ENCODE measurements at places on chromosomes 11 and 22. TPM values are rescaled to one million over a fixed set of nuclear protein-coding genes. Genes with fewer than 3 reads are reported as not detected.

- no peak for DNase-seq
Measured at GRCh38 chr11:16780146-16780545, 41.7 kb downstream of the C11orf58 start.

DNA sequence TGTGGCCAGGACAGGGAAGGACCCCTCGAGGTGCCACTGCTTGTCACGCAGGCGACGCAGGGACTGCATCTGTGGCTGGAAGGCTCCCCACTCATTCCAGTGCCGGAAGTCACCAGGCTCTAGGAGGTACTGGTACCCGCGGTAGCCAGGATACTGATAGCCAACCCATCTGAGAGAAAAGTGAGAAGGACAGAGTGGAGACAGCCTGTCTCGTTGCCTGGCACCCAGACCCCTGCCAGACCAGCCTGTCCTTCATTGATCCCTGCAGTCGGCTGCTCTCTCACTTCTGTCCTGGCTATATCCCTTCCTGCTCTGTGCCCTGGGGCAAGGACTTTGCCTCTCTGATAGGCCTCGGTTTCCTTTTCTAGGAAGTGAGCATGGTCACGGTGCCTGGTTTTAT, 9.6 kb upstream of the TPST2 start:
- no peak for DNase-seq

- DNase-seq, result no peak
Measured at GRCh38 chr11:102291831-102292230, 25.5 kb upstream of the BIRC3 start.

RAG2 gene
- total RNA-seq, result not detected

ACR gene
- not detected for total RNA-seq

Data from Daoy (cell line).